ENCODE measurements at places on chromosomes 5 and 9.

GRCh38 chr9:27386571-27387091 is 89.7 kb upstream of the EQTN start:
- no peak for DNase-seq

DNA sequence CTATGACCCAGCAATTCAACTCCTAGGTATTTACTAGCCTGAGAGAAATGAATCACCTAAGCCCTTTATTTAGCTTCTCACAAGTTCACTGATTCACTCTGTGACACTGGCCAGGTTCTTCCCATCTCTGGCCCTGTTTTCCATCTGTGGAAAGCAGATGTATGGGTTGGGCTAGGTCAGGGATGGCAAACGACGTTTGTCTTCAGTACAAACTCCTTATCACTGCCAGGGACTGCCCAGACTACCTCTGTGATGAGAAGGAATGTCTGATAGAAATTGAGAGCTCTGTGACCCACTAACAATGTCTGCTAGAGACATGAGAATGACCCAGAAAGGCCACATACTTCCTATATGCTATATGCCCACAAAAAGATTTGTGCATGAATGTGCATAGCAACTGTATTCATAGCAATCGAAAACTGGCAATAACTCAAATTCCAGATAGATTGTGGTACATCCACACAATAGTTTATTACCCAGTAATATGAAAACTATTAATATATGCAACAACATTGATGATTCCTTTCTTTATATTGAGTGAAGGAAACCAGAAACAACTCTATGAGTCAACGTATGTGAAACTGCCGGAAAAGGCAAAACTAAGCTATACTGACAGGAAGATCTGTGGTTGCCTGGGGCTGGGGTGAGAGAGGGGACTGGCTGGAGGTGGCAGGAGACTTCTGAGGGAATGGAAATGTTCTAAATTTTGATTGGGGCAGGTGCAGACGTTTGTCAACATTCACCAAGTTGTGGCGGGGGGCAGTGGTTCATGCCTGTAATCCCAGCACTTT is 32.0 kb upstream of the ADAM19 start:
- peak; percentile 75 for DNase-seq

DNA sequence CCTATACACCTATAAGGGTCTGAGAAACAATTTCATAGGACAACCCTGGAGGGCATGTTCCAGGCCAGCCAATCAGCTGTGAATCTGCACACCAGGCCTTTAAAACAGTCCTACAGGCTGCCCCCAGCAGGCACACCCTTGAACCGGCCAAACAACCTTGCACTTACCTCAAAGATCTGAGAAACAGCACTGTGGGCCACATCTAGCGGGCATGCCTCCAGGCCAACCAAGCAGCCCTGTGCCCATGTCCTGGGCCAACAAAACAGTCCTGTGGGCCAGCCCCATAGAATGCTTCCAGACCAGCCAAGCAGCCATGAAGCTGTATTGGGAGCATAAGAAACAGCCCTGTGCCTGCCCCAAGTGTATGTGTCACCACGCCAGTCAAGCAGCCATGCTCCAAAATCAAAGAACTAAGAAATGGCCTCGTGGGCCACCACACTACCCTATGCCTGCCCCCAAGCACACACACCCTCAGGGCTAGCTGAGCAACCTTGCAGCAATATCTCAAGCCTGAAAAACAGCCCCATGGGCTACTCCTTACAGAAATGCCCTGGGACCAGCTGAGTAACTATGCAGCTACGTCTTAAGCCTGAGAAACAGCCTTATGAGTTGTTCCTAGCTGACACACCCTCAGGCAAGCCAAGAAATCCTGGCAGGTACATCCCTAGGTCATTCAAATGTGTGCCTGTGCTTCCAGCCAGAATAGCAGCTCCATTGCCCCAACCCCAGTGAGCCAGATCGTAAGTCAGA is 2243.8 kb upstream of the C9orf72 start:
- DNase-seq: no peak

DNA sequence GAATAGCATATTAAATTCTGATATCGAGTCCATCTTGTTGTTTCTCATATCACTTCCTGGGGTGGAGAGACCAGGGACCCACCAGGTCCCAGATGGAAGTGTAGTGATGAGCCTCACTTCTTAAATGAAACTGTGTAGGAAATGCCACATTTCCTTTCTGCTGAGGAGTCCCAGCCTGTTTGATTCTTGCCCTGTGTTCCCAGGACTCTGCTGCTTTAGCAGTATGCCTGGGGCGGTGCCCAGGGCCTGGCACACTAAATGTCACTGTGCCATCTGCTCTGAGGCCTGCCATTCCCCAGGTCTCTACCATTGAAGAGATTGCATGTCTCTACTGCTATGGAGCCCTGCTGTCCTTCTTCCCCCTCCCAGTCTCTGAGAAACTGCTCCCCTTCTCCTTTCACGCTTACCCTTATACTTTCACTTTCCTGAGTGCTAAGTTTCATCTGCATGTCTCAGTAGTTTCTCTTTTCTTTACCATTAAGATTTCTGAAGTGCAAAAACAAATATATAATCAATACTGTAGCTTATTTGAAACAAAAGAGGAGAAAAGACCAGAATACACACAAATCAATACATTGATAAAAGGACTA is 260.4 kb downstream of the GABRB2 start:
- no peak for DNase-seq

GRCh38 chr5:157365732-157366131 is 94.3 kb upstream of the NIPAL4 start:
- DNase-seq: no peak

- no peak for DNase-seq
Observed at GRCh38 chr5:175749591-175749990, 91.7 kb downstream of the HRH2 start.

DNA sequence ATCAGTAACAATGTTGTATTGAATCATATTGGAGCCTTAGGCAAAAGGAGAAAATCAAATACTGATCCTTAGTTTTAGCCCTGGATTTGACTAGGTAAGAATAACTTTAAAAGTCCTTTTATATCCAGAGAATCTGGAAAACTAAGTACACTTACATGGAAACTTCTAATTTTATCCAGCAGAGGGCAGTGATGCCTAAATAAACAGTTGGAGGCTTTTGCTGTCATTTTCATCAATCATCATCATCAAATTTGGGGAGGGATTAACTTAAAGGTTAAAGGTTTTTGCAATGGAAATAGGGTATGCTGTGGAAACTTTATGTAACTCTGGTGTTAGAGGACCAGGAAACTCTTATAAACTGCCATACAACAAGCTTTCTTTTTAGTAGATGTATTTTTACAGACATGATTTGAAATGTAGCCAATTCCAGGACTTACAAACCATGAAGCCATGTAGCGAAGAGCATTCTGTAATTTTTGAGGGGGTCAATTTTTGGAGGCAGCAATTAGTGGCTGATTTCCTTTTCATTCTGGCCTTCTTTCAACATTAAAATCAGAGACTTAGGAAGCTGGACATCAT is 112.7 kb downstream of the OSTF1 start:
- peak; percentile 67 for DNase-seq

DNA sequence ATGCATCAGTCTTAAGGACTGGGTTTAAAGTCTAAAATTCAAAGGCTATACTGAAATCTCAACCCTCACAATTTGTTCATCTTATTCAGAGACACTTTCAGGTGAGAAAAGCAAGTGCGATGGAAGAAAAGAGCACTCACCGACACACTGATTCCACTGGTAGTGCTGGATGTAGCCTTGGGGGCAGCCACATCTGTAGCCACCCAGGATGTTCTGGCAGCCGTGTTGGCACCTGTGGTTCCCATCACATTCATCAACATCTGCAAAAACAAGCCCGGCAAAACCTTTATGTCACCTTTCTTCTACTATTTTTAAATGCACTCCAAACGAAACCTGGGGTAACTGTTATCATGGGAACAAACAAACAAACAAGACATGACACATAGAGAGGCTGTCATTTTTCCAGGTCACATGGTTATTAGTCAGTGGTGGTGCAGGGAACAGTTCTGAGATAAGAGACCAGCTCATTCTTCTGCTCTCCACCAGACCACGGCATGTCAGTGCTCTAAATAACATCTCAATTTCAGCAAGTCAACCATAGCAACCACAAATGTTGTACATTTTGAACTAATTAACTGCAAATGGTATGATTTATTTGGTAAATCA is 188.4 kb downstream of the SLC12A2 start:
- DNase-seq: peak; percentile 6
